ENCODE measurements at places on chromosomes 3 and 15.

GRCh38 chr3:8757551-8758518 is 11.6 kb downstream of the OXTR start:
- DNase-seq, result no peak

- DNase-seq, result no peak
Observed at GRCh38 chr15:26929588-26929987, 41.4 kb upstream of the GABRG3 start.

- no peak for DNase-seq
Observed at GRCh38 chr15:100714034-100714748, 111.8 kb downstream of the ASB7 start.

GRCh38 chr3:20097015-20097414 is 56.8 kb downstream of the KAT2B start:
- no peak for DNase-seq

DNA sequence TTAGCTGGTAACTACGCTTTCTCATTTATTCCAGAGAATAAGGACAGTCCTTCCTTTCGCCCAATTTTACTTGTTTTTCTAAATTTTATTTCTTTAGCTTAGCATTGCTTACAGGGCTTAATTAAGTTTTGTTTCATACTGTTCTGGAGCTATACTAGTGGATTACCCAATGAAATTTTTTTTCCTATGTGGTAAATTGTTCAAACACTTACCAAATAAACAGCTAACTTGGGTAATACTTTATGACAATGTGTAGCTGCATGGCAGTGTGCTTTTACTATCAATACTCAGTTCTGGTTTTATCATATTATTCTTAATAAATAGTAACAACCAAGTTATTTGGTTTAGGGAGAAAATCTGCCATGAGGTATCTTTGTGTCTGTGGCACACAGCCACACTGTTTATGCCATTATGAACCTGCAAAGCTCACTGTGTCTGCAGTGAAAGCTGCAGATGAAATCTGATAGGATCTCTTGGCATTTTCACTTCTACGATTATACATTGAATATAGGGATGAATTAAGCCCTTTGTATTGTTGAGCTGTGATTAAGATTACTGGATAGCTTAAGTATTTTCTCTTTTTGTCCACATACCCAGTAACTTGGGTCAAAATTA is 37.2 kb downstream of the UBE2E2 start:
- DNase-seq, result no peak

- DNase-seq, result no peak
Observed at GRCh38 chr3:156024904-156025533, 95.4 kb upstream of the KCNAB1 start.

DNA sequence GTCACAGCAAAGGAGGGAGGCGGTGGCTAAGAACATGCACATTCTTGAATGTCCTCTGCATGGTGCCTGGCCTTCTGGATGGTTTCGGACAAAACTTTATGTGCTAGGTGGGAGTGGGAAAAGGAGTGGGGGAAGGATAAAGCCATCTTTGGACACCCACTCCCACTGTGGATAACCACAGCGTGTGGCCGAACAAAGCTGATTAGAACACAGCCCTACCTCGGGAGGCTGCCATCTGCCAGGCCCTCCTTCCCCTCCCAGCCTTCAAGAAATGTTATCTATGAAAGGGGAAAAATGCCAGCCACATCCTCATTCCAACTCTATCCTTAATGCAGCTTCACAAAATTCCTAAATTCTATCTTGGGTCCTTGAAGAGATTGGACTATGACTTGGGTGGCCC is 18.8 kb downstream of the AMOTL2 start:
- DNase-seq, result no peak

DNA sequence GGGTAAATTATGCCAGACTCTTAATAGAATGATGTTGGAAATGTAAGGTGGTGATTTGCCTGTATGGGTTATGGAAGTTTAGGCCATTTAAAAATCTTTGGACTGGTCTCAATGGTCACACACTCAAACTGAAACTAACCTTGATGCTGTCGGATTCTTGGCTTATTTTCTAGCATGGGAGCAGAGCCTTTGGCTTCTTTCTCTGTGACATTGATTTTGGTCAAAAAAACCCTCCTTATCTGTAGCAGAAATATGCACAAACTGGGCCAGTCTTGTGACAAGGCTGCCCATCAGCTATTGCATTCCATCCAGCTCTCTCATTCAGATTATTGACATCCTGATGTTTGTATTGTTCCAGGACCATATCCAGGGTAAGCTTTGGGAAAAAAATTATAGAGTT is 35.9 kb downstream of the ARPP21 start:
- DNase-seq, result no peak

DNA sequence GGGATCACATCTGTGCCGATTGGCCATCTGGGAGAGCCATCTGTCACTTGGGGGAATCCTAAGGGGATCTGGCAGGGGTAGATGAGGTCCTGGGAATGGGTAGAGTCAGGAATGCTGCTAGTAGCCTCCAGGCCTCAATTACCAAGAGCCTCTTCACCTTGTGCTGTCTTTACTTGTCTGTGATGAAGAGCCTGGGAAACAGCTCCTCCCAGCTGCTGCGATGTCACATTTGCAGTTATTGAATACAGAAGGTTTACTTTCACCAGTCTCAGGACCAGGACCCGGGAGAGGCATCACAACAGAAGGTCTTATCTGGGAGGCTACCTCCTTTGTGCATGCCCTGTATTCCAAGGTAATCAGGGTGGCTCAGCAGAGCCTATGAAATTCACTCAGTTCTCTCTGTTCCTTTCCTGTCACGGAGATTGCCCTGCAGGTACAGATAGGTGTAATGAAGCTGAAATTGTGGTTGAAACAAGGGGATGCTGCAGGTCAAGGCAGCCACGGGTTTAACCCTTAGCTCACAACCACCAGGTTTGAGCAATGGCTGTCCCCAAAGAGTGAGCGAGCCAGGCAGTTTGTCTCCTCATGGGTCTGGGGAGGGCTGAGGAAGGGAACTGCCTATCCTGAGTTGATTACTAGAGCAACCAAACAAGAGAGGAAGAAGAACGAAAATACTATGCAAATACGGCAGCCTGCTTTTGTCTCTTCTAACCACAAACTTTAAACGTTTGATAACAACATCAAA is 298.9 kb upstream of the RORA start:
- no peak for DNase-seq

GRCh38 chr15:83928878-83929418 is 275.0 kb downstream of the ADAMTSL3 start:
- no peak for DNase-seq

DNA sequence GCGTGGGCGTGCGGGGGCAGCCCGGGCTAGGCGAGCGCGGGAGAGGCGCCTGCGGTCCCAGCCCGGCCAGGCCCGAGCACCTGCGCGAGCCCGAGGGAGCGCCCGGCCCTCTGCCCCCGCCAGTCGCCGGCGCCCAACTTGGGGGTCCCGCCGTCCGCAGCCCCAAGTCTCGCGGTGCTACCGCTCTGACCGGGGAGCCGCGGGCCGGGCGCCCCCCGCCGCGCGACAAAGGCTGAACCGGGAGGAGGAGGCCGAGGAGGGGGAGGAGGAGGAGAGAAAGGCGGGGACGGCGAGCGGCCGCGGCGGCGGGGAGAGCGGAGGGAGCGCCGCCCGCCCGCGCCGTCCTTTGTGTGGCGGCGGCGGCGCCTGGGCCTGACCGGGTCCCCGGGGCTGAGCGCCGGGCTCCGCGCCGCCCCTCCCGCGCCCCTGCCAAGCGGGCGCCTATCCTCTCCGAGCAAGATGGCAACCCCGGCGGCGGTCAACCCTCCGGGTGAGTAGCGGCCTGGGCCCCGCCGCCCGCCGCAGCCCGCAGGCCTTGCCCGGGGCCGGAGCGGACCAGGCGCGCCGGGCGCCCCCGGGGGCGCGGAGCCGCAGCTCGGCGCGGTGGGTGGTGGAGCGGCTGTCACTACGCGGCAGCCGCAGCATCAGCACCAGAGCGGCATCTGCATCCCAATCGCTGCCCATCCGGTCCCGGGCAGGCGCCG is at the start of gene ARNT2:
TSS of gene ARNT2 (plus strand) at position 326 of the 704 bp plus-strand sequence. CDS start at position 460, 134 bp downstream.
- no peak for DNase-seq

DNA sequence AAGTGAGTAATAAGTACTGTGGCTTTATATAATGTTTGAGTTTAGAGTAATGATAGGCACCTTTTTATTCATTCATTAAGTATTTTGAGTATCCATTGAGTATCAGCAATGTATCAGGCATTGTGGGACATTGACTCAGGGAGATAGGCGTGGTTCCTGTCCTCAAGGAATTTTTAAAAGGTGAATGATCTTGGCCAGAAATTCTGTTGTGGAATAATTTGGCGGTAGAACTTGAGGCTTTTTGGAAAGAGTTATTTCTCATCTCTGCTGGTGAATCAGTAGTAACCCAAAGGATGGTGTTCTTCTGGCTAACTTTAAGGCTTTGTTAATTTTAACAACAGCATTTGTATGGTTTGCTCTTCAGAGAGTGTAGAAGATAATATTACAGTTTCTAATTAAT is 2.0 kb downstream of the RAB7A start:
- DNase-seq, result no peak

DNA sequence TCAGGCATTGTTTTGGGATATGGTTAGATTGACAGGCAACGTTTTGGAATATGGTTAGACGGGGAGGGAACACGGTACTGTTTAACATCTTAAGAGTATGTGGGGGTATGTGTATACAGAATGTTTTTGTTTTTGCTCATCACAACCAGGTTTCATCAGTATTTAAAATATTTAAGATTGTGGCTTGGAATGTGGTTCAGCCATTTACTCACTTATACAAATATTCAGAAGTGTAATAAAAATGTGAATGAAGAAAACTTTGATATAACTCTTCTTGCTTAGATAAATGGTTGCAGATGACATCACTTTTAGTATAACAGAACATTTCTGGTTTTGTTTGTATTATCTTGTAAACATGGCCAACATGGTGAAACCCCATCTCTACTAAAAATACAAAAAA is 3.9 kb upstream of the PAK2 start:
- no peak for DNase-seq

DNA sequence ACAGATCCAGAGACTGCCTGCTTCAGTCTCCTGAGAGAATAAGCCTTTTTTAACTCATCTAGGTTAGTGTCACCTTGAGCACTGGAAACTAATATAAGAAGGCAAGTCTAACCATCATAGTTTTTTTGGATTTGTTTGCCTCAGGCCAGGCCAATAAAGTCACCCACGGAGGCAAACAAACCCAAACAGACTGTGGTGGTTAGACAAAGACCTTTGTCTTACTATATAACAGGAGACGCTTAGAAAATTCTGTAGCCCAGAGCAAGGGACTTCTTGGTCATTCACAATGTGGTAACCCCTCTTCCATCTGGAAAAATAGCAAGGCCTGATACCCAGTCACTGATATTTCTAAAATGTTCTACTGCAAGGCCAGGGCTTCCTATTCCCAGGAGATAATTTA is 45.3 kb upstream of the PPP2R3A start:
- no peak for DNase-seq

DNA sequence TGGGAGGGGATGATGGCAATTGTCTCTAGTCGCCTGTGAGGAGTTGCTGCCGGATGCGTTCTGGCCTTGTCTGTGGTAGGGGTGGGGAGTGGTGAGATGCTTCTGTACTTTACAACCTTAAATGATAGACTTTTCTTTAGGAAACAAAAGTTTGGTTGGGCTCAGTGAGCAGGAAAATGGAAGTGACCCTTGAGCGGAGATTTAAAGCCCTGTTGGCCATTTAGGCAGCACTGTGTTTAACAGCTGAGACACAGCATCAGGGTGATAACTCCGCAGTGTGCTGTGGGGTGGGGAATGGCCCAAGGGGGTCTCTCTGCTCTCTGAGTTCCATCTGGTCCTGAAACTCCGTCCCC is 36.6 kb downstream of the SPSB4 start:
- DNase-seq, result no peak

DNA sequence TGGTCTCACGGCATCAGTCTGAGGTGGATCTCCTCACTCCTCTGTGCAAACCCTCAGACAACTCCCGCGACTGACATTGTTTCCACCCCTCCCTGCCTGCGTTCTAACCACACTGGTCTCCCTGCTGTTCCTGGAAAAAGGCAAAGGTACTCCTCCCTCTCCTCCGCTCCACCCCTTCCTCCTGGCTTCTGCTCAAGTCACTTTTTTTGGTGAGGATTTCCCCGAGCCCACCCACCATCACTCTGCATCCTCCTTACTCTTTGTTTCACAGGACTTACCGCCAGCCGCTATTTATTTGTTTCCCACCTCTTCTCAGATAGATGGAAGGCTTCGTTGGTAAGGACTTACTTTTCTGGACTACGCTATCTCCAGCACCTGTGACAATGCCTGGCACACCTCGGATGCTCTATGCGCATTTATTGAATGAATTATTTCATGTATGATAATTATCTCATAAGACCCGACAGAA is 25.6 kb downstream of the PRR23E start:
- no peak for DNase-seq

GRCh38 chr15:92624401-92624991 is 31.1 kb downstream of the FAM174B start:
- no peak for DNase-seq

DNA sequence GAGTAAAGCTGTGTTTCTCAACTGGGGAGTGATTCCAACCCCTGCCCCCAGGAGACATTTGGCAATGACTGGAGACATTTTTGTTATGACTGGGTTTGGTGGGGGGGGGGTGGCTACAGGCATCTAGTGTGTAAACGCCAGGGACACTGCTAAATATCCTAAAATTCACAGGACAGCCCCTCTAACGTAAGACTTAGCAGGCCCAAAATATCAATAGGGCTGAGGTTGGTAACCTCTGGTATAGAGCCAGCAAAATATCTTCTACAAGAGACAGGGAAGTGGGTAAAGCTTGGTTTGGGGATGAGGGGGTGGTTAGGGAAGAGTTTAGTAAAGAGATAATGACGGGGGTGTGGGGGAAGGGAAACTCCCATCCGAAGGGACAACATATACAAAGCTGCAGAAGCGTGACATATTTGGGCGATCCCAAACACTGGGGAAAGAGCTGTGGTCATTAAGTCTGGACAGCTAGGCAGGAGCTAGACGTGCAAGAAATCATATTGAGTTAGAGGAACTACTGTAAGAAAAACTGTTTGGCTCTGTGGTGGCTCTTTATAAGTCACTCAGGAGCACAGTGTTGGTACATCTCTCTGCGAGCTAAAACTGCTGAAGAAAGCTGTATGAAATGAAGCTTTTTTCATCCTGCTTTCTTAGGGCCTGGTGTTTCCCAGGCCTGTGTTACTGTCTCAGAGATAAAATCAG is 697 bp upstream of the TRIM69 start:
- DNase-seq, result no peak

GRCh38 chr3:177026505-177027277 is 170.6 kb downstream of the TBL1XR1 start:
- no peak for DNase-seq

- no peak for DNase-seq
Observed at GRCh38 chr3:175932586-175932985, 1073.5 kb downstream of the NAALADL2 start.

- DNase-seq, result no peak
Observed at GRCh38 chr3:77320514-77320913, 280.6 kb downstream of the ROBO2 start.

- no peak for DNase-seq
Observed at GRCh38 chr3:195154793-195155535, 116.0 kb downstream of the XXYLT1 start.

DNA sequence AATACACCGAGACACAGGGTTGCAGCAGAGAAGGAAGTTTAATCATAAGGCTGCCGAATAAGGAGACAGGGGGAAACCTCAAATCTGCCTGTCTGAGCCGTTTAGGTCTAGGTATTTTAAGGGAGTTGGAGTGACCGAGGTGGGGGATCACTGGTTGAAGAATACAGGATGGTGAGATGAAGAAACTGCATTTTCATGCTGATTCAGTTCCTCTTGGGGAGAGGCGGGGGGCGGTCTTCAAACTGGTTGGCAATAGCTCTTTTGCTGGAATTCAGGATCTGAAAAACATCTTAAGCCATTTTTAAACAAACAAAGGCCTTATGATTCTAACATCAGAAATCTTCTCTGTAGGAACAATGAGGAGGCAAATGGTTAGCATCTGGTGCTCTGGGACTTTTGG is 699.5 kb upstream of the CFAP20DC start:
- DNase-seq, result no peak

- no peak for DNase-seq
Observed at GRCh38 chr3:88657459-88657858, 450.0 kb upstream of the EPHA3 start.

All from activated CD4-positive, CD25-positive, alpha-beta regulatory T cell (primary cell).